Activated T-helper 2 cell treated with anti-CD3 and anti-CD28 coated beads, Interferon-gamma antibody, Interleukin-2, Interleukin-4, amounts not matched to agents 10 μg/mL and 5 μg/mL and 100 μg/mL, durations not matched to agents 14 hours and 24 hours and 36 hours (primary cell): ENCODE measurements at places on chromosomes 11 and 22.

DNA sequence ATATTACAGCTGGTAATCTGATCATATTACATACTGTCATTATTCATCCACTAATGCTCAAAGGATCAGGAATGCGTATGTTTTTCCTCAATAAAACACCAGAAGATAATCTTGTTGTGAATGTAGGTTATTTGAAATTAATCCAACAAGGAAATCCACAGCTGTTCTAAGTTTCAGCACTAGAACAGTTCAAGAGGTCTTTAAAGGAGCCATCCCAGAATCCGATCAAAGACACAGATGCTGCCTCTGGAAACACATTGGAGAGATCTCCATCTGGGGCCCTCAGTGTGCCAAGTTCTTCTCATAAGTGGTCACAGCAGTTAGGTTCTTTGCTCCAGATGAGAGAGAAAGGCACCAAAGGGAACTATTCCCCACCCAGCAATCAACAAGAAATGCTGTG is 1955.1 kb upstream of the RAG2 start:
- no peak for DNase-seq

DNA sequence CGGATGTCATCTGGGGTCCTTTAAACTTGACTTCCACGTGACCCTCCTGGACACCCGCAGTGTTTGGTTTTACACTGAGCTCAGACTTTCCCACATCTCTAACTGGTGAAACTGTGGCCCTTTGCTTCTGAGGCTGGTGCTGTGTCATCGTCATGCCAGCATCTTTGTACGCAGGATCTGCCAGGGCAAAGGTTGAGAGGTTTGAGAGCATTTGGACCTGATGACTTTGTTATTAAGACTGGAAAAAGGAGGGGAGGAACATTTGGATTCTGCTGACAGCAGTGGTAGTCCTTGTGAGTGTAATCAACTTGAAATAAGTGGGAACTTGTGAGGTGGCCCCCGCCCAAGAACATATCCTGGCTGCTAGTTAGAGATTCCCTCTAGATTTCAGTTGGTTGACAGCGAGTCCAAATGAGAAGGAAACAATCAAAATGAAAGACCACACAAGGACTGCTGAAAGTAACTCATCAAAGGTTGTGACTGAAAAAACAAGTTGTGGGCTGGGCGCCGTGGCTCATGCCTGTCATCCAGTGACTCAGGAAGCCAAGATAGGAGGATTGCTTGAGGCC is 102.5 kb downstream of the KIAA1671 start:
- peak; percentile 40 for DNase-seq

DNA sequence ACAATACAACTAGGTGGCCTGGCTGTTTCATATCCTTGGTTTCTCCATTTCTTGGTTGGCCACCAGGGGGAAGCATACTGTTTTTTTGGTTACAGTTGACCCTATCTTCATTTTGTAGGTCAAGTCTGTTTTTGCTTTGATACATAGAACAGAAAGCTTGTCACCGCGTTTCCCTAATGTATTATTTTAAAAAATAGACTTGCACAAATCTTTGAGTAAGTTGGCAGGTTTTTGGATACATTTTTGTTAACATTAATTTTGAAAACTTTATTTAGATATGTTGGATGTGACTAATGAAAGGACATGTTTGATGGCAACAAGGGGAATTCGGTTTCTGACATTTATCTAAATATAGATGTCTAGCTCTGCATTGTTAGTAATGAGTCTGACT is 3.0 kb downstream of the NCR3LG1 start:
- DNase-seq, result peak; percentile 52

- no peak for DNase-seq
Observed at GRCh38 chr11:121727942-121728341, 275.2 kb upstream of the SORL1-AS1 start.

DNA sequence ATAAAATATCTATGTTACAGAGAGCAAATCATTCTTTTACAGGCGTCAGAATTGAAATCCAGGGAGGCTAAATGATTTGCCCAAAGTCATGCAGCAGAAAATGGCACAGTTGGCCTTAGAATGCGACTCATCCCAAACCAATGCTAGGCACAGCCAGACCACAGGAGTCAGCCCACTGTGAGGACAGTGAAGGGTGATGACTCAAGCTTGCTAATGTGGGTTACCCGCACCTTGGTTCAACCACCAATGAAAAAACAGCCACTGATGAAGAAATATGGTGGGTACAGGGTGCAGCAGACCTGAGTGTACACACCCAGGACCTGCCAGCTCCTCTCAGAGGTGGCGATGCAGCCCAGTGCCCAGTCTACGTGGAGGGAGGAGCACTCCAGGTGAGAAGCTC is 89.7 kb downstream of the ZC3H12C start:
- no peak for DNase-seq

- no peak for DNase-seq
Observed at GRCh38 chr22:20656902-20657836, 116.7 kb upstream of the SERPIND1 start.

GRCh38 chr11:6655790-6656583 is at the start of gene DCHS1:
Gene DCHS1 (minus strand): TSS chr11:6655809. CDS start chr11:6641613, 14,196 bp downstream.
- no peak for DNase-seq

DNA sequence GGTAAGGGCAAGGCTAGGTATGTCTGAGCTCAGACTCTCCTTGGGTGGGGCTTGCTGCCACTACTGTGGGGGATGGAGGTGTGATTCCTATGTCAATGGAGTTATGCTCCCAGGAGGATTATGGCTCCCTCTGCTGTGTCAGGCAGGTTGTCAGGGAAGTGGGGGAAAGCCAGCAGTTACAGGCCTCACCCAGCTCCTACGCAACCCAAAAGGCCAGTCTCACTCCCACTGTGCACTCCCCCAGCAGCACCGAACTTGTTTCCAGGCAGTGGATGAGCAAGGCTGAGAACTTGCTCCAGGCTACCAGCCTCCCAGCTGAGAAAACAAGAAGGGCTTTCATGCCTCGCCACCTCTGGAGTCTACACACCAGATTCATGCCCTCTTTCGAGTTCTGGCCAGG is 18.2 kb downstream of the C11orf91 start:
- DNase-seq, result no peak

DNA sequence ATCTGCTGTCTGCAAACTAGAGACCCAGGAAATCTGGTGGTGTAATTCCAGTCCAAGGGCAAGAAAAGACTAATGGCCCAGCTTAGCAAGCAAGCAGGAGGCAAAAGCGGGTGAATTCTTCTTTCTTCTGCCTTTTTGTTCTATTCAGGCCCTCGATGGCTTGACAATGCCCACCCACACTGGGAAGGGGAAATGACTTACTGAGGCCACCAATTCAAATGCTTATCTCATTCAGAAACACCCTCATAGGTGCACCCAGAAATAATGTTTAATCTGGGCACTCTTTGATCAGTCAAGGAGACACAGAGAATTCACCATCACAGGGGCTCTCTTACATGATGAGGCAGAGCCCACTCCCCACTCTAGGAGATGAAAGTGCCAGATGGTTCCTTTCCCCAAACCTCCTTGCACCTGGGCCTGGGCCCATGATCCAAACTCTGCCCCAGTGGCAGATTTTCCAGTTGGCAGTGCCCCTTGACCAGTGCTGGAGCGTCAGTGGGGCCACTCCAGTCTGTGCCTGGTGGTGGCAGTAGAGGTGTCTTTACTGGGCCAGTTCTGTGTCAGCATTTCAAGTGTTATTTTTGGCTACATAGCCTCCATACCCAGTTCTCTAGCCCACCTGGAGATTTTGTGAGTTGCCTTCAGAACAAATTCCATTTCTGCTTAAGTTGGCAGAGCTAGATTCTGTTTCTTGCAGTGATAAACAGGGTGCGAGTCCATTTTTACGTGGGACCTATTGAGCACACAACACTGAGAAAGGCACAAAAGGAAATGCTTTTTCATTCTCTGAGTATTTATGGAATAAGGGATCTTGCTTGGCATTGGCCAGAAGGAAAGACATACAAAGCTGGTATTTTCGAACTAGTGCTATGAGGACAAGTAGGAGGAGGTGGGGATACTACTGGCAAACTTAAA is 7.5 kb downstream of the ELMOD1 start:
- no peak for DNase-seq

GRCh38 chr22:24803064-24803542 is 2.9 kb upstream of the SGSM1 start:
- DNase-seq, result peak; percentile 32

DNA sequence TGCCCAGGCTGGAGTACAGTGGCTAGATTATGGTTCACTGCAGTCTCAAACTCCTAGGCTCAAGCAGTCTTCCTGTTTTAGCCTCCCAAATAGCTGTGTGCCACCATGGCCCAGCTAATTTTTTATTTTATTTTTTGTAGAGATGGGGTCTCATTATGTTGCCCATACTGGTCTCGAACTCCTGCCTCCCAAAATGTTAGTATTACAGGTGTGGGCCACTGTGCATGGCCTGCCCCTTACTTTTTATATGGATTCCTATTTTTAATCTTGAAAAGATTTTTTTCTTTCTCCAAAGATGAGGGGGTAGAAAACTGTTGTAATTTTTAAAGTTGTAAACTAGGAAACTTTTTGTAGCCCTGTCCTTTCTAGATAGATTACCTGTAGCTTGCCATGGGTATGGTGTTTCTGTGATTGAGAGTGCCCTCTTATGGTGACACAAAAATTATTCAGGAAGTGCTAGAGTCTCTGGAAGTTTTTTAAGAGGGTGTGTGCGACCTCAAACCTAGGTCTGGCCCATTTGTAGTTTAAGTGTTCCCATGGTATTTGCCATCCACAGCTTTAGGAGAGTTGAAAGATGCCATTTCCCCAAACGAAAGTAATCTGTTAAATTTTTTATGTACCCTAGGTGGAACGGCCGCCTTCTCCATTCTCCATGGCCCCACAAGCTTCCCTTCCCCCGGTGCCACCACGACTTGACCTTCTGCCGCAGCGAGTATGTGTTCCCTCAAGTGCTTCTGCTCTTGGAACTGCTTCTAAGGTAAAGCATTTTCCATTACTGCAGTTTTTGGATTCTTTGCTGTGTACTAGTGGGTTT is 32.4 kb downstream of the MCAM start:
- no peak for DNase-seq
